Stimulated activated CD8-positive, alpha-beta memory T cell treated with anti-CD3 and anti-CD28 coated beads, Interleukin-2, amount 100 ng/mL, for 1 hour (primary cell): ENCODE measurements at places on chromosomes 16 and 17.
A peak's percentile ranks its signal among the peaks of the same experiment; 100 is the strongest.

GRCh38 chr16:81770008-81770407 lies 9.1 kb upstream of the PLCG2 start:
- no peak for DNase-seq

GRCh38 chr17:62919388-62919787 lies 46.6 kb upstream of the TANC2 start:
- DNase-seq, result no peak

DNA sequence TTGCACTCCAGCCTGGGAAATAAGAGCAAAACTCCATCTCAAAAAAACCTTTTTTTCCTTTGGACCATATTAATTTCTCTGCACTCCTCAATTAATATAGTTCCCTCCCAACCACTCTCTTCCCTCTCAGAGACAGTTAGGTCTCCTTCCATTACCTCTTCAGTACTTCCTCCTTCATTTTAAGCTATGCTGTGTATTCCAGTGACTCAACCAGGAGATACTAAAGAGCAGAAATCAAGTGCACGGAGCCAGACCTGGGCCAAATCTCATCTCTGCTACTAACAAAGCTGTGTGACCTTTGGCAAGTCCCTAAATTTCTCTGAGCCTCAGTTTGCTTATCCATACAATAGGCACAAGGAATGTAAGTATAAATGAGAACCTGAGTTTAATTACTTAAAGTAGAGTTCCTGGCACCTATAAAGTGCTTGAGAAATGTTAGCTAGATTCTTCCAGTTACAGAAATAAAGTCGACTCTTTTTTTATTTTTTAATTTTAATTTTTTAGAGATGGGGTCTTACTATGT lies 8.5 kb downstream of the PECAM1 start:
- DNase-seq, result no peak

- DNase-seq, result no peak
Observed at GRCh38 chr16:27242868-27243590, 25.5 kb downstream of the NSMCE1 start.

DNA sequence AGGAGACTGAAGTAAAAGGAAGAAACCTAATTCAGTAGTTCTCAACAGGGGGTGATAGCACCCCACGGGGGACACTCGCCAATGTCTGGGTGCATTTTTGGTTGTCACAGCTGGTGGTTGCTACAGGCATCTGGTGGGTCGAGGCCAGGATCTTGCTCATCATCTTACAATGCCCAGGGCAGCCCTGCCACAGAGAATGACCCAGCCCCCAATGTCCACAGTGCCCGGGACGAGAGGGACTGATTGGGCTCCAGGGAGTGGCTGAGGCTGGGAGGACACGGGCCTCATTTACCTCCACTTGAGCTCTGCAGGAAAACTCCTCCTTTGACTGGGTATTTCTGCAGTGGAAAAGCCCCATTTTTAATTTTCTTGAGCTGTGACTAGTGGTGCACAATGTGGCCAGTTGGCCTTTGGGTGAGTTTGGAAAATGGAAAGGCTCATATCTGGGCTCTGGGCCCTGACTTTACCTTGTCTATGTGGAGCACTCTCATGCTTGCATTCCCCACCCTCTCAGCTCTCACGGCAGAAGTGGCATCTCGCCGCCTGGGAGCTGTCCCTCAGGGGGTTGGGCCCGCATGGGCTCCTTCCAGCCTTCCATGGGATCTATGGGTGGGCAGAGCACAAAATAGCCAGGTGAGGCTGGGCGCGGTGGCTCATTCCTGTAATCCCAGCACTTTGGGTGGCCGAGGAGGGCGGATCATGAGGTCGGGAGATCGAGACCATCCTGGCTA lies 37.7 kb upstream of the IRF8 start:
- no peak for DNase-seq

DNA sequence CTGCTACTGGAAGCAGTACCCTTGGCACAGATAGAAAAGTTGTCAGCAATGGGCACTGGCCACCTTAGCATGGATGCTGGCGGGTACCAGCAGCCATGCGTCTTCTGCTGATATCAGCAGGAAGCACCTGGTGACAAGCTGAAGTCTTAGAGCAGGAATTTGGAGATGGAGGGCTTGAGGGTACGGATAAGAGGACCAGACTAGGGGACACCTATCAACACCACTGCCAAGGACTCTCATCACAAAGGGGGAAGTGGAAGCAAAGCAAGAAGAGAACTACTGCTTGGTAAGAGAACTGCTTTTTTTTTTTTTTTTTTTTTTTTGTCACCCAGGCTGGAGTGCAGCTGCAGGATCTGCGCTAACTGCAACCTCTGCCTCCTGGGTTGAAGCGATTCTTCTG lies 35.4 kb upstream of the LYRM9 start:
- no peak for DNase-seq

- DNase-seq, result no peak
Observed at GRCh38 chr16:27503662-27504061, 46.1 kb downstream of the GTF3C1 start.

- no peak for DNase-seq
Observed at GRCh38 chr16:12377497-12377896, 401.0 kb downstream of the SNX29 start.

GRCh38 chr16:74709441-74709877 lies 8.8 kb upstream of the MLKL start:
- peak; percentile 67 for DNase-seq

DNA sequence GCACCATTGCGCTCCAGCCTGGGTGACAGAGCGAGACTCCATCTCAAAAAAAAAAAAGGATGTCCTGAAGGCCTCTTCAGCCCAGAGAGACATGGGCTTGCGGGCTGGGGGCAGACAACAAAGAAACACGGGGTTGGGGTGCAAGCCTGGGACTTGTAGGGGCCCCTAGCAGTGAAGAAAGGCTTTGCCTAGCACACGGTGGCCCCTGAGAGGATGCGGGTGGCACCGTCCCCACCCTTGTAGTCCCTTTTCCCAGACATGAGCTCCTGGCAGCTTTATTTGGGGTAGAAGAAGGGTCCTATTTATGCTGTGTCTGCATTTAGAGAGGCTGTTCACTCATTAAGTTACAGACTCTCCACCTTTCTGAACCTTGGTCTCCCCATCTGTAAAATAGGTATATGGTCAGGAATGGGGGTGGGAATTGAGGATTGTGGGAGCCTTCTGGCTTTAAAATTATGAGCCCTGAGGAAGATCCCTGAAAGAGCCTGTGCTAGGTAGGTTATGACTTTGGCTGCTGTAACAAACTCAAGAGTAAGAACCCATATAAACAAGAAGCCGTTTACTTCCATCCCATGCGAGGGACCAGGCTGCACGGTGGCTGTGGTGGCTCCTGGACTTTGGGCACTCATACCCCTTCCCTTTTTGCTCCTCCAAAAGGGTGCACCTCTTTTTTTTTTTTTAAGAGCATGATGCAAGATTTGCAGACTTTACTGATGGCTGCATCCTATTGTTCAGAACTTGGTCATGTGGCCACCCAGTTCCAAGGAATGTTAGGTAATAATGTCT lies 20.6 kb upstream of the ADGRG1 start:
- DNase-seq, result no peak

DNA sequence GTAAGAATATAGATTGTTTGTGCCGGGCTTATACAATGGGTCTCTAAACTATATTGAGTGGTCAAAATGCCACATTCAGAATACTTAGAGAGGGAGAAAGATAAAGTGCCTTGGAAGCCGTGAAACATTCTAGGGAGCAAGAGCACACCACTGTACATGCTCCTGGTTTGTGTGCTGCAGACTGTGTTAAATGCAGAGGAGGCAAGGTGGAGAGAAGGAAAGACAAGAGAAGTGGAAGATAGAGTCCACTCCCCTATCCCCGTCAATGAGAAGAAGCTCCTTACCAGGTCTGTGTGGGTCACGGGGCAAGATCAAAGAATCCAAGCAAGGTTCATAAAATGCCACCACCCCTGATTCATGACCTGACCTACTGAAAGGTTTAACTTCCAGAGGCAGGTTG lies 267.1 kb upstream of the TBX2 start:
- DNase-seq, result no peak

DNA sequence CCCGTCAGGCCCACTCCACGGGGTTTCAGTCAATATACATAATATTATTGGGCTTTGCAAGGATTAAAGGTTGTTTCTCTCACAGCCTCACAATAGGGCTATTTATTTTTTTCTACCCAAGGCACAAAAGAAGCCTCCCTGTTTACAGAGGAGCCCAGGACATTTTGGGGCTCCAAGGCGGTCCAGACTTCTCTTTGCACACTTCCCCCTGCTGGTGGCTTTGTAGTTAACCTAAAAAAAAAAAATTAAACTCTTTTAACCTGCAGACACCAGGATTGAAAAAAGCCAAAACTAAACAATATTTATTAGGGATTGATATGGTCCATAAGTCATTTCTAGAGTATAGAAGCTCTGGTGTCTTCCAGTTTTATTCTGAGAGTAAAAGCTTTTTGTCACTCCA lies 169.7 kb upstream of the ZFHX3 start:
- DNase-seq, result no peak

- DNase-seq, result peak; percentile 4
Observed at GRCh38 chr17:19867329-19868078, at the start of gene ULK2. ULK2 (minus strand) TSS chr17:19867936; CDS start chr17:19867417, 519 bp downstream.

DNA sequence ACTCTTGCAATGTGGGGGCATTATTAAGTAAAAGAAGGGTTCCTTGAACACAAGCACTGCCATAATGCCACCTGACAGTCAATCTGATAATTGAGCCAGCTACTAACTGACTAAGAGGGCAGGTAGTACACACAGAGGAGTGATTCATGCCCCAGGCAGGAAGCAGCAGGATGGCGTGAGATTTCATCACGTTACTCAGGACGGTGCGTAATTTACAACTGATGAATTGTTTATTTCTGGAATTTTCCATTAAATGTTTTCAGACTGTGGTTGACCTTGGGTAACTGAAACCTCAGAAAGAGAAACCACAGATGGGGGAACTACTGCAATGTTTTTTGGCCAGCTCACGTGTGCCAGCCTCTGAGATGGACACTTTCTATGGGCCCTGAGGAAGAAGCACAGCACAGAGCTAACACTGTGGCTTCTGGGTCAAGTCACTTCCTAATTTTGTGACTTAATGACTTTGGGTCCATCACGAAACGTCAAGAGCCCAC lies 46.7 kb downstream of the C17orf67 start:
- peak; percentile 7 for DNase-seq

DNA sequence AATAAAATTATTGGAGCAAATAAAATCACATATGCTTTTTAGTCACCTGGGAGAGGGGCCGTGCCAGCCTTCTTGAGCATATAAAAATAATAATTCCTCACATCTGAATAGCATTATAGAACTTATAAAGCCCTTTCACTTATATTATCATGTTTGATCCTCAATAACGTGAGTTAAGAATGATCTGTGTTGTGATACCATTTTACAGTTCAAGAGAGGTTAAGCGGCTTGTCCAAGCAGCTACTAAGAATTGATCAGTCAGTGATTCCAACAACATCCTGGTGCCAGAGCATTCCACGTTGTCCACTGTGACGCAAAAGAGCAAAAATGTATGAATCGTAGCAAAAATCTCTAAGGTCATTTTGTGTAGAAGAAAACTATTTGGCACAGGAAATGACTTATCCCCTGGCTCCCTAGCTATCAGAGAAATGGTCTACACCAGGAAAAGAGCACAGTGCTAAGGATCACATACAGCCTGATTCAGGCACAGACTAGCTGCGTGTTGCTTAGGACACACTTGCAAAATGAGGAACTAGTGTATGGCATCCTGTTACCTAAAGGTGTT lies 33.0 kb downstream of the ANKFN1 start:
- no peak for DNase-seq

DNA sequence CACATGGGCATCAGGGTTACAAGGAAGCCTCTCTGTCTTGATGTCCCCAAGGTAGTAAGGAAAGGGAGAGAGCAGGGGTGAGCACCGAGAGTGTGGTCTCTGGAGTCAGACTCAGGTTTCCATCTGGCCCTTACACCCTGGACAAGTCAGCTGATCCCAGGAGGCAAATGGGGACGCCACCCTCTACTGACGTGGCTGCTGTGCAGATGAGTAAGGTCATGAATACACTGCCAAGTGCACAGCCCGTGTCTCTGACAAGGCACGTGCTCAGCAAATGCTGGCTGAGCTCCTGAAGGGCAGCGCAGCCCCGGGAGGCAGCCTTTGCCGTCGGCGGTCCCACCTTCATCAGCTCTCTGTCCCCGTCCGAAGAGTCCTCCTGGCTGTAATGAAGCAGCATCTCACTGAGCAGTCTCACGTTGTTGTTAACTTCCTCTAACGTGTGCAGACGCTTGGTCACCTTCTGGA lies 19.4 kb downstream of the GGA3 start:
- DNase-seq, result no peak

GRCh38 chr17:65984299-65984698 lies 207.6 kb downstream of the CEP112 start:
- DNase-seq, result no peak

- DNase-seq, result peak; percentile 24
Observed at GRCh38 chr17:7888184-7888920, at the start of gene CHD3. CHD3 (plus strand) TSS chr17:7888789; CDS start chr17:7889001, 212 bp downstream.

DNA sequence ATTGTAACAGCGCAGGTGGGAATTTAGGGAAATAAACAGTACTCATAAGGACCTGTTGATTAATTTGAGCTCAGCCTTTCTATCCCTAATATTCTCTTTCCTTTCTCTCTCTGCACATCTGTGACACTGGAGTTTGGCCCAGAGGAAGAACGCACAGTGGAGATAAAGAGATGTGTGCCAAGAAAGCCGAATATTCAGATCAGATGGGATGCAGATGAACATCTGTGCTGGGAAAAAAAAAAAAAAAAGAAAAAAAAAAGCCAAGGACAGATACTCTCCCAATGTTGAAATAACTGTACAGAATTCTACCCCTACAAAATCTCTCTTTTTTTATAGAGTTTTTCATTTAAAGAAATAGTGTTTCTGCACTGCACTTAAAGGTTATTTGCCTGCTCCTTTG lies 485.4 kb downstream of the KCNJ2 start:
- no peak for DNase-seq

- DNase-seq, result no peak
Observed at GRCh38 chr16:9976601-9977000, 205.6 kb downstream of the GRIN2A start.

DNA sequence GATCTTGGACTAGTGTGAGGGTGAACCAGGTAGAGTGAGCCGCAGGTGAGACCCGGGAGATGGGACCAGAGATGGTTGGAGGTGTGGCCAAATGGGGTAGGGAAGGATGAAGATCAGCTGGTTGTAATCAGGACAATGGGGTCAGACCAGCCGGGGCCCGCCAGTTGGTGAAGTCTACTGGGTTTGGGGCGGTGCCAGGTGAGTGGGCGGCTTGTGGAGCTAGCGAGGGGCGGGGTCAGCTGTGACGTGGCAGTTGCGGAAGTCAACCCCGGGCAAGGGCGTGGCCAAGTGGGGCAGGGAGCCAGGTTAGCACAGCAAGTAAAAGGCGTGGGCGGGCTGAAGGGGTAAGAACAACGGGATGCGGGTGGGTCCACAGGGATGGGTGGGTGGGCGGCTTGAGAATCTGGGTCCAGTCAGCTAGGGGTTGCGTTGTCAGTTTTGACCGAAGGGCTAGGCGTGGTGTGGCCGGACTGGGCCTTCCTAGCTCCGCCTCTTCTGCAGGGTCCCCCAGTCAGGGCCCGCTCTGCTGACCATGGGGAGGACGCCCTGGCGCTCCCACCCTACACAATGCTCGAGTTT lies 25.5 kb upstream of the ALKBH5 start:
- DNase-seq, result peak; percentile 82

DNA sequence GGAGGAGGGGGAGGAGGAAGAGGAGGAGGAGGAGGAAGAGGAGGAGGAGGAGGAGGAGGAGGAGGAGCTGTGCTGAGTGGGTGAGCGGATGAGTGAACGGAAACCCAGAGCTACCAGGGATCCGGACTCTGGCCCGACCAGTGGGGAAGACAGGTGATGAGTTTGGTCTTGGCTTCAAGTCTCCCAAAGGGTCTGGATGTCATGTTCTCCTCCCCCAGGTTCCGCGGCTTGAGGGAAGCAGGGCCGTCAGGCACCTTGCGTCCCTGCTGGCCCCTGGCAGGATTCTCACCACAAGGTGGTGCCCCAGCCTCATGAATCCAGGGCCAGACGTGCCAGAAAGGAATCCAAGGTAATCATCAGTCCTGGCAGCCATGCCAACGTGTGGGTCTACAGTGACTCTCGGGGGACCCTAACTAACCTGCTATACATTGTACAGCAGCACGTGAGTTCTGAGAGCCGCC lies 13.5 kb upstream of the ABAT start:
- no peak for DNase-seq
